ENCODE measurements at places on chromosomes 12 and 14.
A peak's percentile ranks its signal among the peaks of the same experiment; 100 is the strongest.

DNA sequence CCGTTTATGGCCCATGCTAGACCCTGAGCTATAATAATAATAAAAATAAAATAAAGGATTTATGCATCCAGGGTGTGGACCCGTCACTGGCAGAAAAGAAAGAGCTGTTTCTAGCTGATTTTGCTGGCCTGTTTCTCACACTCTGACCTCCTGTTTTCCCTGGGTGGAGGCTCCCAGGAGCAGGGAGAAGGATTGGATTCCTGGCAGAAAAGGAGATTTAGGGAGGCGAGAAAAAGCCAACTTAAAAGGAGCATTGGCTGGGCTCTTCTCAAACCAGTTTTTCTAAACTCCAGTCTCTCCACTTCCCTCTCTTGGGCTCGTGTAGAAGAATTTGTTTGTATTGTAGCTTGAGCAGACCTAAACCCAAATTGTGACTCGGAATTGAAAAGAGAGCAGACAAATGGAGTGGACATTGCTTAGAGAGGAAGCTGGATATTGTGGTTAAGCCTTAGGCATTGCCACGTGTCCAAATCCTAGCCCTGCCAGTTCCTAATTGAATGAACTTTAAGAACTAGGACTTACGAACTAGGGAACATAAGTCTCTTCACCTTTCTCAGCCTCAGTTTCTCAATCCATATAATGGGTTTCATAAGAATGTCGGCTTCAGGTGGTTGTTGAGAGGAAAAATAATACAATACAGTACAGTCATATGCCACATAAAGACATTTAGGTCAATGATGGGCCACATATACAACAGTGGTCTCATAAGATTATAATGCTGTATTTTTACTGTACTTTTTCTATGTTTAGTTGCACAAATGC lies 14.4 kb upstream of the TBX5 start:
- DNase-seq, result no peak

GRCh38 chr12:63410197-63410596 lies 258.1 kb downstream of the DPY19L2 start:
- no peak for DNase-seq

- no peak for DNase-seq
Measured at GRCh38 chr12:65324551-65324950, 46.1 kb downstream of the MSRB3 start.

- no peak for DNase-seq
Measured at GRCh38 chr14:93201155-93201704, 5.6 kb downstream of the GON7 start.

- no peak for DNase-seq
Measured at GRCh38 chr14:100419856-100420255, 96.7 kb downstream of the SLC25A47 start.

DNA sequence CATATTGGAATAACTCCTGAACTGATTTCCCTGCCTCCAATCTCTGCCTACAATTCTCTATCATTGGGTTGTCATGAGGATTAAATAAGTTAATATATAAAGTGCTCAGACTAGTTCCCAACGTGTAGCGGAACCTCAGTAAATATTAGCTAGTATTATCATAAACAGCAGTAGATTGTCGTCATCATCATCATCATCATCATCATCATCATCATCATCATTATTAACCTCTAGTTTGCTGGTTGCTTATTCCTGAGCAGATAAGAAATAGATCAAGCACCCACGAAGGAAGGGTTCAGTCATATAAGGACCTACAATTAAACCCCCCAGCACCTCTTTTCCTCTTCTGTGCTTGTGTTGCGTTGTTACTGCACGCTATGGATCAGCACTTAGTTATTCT lies 48.8 kb upstream of the PARP11 start:
- DNase-seq, result no peak

DNA sequence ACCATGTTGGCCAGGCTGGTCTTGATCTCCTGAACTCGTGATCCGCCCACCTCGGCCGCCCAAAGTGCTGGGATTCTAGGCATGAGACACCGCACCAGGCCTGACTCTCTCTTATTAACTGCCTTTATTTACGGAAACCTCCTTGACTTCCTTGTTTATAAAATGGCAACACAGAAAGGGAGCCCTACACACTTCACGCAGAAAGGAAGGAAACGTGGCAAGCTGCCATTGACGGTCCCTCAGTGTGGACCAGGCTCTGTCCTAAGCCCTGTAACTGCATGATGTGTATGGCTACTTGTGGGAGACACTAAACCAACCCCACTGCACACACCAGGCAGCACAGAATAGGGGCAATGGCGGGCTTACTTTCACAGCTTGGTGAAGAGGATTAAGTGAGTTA lies 11.7 kb downstream of the CINP start:
- DNase-seq, result no peak

- no peak for DNase-seq
Measured at GRCh38 chr12:76674669-76675315, 89.1 kb upstream of the ZDHHC17 start.

GRCh38 chr14:45254771-45255170 lies 1.8 kb upstream of the MIS18BP1 start:
- DNase-seq, result no peak

GRCh38 chr12:25583545-25583944 lies 30.5 kb upstream of the LMNTD1 start:
- DNase-seq, result no peak

GRCh38 chr12:44921736-44922135 lies 45.6 kb upstream of the NELL2 start:
- DNase-seq, result no peak

- no peak for DNase-seq
Measured at GRCh38 chr14:23062002-23062401, 4.7 kb upstream of the CDH24 start.

DNA sequence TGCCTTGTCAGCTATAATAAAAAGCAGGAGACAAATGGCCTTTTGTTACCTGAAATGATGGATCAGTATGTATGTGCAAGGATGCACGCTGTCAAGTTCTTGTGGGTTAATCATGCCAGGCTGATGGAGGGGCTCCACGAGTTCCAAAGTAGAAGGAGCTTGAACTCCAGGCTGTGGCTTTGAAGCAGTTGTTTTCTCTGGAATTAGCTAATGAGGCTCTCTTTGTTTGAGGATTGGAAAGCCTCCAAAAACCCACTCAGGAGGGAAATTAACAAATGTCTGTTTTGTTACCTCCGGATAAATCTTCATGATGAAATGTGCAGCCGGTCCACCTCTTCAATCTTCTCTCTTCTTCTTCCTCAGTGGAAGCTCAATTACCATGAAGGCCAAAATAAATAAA lies 605.5 kb downstream of the DIO2 start:
- no peak for DNase-seq

GRCh38 chr14:83463500-83464098 lies 1929.9 kb upstream of the SEL1L start:
- peak; percentile 25 for DNase-seq

DNA sequence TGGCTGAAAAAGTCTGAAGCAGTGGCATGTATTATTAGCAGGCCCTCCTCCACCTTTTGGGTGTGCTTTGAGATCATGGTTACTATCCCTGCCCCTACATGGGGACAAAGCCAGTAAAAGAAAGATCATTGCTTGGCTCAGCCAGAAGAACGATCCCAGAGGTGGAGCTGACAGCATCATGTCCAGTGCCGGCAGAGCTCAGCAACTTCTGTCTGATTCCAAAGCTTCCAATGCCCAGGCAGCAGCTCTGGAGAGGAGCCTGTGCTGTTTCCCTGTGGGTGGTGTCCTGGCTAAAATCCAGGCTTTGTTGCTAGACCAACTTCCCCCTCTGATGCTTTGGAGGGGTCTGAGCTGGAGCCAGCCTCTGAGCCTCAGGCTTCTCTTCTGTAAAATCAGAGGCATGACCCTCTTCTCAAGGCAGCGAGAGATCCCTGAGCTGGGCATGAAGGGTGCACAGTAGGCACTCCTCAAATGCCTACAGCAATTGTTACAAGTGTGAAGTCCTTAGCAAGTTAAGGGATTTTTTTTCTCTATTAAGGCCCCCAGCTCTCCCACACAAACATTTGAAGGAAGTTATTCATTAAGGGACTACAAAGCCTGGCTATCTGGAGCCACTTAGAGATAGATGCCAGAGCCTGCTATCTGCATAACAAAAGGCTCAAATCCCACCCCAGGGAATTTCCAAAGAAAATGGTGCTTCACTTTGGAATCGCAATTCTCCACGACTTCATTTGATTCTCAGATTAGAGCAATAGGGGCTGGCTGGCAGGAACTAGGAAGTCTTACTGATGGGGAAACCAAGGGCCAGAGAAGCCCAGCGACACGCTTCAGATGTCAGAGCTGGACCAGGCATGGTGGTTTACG lies 10.9 kb upstream of the GSC start:
- DNase-seq, result no peak

DNA sequence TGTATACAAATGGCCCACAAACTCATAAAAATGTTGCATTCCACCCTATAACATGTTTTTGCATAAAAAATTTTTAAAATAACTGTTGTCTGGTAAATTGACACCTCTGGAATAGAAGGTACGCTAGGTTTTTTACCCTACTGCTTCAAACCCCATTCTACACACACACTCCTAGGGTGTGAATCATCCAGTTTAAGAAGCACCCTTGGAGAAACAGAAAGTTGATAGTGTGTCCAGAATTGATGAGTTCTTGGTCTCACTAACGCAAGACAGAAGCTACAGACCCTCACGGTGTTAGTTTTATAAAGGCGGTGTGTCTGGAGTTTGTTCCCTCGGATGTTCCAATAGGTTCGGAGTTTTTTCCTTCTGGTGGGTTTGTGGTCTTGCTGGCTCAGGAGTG lies 158.5 kb downstream of the KLRB1 start:
- DNase-seq, result peak; percentile 47

- DNase-seq, result no peak
Measured at GRCh38 chr14:104697892-104698583, 8.6 kb downstream of the INF2 start.

GRCh38 chr12:5236022-5236640 lies 192.5 kb downstream of the KCNA5 start:
- no peak for DNase-seq

DNA sequence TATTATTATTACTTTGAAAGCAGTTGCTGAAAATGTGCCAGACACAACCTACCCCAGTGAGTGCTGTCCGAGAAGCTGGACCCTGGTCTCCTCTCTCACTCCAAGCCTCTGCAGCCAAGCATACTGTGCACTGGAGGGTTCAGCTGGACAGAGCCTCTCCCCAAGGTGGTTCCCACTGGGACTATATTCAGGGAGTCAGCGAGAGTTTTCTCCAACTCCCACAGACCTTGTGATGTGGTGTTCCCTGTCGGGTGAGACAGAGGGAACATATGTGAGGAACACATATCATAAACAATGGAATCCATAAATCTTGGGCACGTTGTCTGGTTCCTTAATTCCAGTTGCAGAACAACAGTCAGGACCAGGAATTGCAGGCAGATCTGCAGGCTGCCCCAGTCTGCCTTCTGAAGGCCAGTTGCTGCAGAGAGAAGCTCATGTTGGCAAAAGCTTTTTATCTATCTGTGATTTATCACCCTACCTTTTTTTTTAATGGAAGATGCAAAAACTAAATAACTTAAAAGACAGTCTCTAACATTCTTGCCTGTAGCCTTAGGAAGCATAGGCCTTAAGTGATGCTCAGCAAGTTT lies 619.8 kb upstream of the TBX3 start:
- no peak for DNase-seq

DNA sequence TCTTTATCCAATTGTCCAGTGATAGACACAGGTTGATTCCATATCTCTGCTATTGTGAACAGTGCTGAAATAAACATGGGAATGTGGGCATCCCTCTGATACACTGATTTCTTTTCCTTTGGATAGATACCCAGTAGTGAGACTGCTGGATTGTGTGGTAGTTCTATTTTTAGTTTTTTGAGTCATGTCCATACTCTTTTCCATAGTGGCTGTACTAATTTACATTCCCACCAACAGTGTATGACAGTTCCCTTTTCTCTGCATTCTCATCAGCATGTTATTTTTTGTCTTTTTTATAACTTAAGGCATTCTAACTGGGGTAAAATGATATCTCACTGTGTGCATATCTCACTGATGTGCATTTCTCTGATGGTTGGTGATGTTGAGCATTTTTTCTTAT lies 24.8 kb upstream of the VASH1 start:
- DNase-seq, result no peak

DNA sequence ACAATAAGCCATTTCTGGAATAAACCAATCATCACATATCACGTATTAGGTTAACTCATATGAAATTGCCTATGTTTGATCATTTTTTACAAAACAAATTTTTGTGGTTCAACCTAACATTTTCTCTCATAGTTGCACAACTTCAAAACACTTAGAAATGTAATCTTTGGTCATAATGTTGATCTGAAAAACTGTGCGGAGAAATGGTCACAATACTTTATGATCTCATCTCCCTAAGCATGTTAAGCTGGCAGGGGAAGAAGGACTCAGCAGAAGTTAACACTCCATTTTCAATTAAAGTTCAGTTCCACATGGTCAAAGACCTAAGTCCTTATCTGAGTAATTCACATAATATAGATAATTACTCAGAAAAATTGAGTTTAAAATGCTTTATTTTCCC lies 194.8 kb downstream of the CAPZA3 start:
- DNase-seq, result no peak

GRCh38 chr12:96822641-96823040 lies 84.4 kb upstream of the NEDD1 start:
- DNase-seq, result no peak

GRCh38 chr12:122032580-122032979 lies 10.9 kb downstream of the BCL7A start:
- no peak for DNase-seq

DNA sequence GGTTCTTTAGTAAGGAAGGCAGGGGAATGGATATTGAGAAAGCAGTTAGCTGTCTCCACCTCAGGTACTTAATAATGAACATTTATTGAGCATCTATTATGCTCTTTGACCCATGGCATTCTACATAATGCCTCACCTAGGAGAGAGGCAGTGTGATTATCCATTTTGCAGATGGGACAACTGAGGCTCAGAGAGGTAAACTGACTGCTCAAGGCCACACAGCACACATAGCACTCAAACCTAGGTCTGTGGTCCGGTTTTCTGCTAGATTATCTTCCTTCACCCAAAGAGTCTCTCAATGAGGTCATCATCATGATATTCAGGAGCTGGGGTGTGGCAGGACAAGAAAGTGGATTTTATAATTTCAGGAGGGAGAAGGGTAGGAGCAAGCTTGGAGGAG lies 199.1 kb upstream of the LHX5 start:
- DNase-seq, result no peak

DNA sequence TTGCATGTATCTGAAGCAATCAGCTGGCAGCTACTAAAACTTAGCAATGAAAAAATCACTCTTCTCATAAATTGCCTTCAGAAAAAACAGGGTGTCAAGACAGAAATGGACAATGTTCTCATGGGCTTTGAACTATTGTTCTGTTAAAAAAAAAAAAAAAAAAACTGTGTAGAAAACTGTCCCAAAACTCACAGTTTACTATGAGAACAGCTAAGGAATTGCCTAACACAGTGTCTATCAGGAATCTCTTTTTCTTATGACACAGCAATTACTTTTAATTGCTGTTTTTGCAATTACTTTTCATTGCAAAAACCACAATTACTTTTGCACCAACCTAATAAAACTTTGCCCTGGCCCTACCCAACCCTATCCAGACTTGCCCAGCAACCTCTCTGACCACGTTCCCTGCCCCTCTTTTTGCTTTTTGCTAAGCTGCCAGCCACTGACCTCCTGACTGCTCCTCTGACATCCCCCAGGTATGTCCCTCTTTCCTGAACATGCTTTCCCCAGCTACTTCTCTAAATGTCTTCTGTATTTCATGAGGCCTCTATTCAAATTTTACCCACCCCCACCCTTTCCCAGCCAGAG lies 68.0 kb upstream of the SLCO1C1 start:
- DNase-seq, result no peak
